ENCODE measurements at places on chromosomes 5 and 9.

- no peak for DNase-seq
Measured at GRCh38 chr9:123378025-123378424, 22.0 kb downstream of the CRB2 start.

DNA sequence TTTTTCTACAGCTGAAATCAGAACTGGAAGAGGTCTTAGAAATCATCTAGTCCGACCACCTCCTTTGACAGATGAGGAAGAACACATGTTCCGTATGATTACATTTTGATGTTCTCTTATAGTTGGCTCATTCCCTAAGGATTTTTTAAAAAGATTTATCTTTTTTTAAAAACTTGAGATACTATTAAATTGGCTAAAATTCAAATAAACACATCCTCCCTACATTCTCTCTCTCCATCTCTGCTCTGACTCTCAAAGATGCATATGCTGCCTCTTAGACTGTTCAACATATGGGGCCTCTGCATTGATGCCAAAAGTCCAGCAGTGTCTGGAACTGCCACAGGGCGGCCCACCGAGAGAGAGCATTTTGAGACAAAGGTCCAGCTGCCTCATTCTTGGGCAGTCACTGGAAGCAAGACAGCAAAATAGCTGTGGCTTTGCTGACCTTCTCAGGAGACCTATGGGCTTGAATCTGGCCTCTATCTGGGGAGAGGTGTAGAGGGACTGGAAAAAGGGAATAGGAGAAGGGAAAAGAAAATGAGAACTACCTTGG, 12.8 kb upstream of the TSSK1B start:
- DNase-seq: no peak

- DNase-seq: no peak
Measured at GRCh38 chr5:14373685-14374084, 207.9 kb upstream of the OTULINL start.

DNA sequence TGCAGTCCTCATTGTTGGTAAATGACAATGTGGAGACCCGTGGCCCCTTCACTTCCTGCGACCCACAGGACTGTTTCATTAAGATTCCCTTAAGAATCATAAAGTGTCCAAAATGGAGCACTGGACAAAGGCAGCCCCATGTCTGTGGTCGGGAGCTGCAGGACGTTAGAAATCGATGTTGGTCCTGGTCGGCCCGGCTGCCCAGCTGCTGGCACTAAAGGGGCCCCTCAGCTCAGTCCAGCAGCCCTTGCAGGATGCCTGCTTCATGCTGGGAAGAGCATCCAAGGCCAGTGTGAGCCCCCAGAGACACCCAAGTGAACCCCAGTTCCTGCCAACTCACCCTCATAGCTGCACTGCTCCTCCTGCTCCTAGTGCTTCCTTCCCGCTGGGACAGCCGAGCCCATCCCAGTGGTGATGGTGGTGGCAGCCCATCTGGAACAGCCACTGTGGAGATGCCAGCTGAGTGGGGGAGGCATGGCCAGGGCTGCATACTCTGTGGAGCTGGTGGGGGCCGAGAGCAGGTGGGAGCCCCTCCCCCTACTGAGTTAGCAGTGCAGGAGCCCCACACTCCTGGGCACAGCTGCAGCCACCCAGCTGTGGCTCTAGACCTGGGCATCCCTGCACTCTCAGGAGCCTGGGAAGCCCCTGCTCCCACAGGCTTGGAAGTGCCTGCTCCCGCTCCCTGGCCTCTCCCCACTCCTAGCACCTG, 168.0 kb upstream of the IRX2 start:
- no peak for DNase-seq

DNA sequence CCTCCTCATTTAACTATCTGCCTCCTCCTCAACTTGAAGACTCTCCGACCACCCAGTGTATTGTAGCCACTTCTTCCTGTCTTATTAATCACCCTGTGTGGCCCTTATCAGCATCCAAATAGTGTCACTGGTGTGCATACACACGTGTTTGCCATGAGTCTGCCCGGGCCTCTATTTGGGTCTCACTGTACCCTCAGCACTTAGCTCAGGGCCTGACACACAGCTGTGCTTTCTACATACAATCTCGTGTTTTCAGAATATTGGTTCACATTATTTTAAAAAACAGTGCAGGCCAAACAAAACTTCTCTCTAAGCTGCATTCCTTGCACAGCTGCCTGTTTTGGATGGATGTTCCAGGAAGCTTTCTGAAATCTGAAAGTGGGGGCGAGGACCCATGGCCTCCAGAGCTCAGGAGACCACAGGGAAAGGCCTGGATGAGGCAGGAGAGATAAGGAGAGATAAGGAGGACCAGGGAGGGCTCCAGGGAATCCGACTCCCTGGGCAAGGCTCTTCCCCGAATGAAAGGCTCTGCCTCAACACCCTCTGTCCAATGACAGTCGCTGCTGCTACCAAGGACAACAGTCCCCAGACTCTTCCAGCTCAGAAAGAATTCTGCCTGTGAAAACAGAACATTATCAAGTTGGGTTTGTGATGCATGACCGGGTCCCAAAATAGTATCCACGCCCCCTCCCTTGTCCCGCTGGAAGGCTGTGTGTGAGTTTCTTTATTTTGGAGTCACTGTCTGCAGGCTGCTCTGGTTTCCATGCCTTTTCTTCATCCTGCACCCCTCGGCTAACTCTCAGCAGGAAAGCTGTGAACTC, 255.6 kb downstream of the NSG2 start:
- no peak for DNase-seq

DNA sequence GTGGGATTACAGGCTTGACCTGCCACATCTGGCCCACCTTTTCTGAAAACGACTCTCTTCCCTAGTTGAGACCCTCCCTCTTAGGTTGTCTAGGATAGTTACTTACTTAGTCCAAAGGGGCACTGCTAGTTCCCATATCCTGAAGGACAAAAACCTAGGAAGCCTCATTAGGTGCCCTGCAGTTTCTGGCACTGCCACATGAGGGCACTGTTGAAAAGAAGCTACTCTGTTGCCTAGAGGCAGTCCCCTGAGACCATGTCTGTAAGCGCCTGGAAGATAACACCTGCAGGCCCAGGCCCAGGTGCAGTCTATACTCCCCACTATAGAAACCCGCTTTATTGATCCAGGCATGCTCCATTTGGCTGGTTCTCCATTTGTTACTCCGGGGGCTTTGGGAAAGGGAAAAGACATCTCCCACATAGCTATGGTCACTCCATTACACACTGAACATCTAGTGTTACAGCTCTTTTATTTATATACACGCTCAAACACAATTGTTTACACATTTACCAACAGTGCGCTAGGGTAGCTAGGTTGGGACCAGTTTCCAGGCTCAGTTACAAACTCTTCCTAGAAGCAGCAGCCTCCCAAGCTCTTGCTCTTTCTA, 73.4 kb upstream of the PPARGC1B start:
- DNase-seq: no peak

GRCh38 chr9:78209127-78209526, 26.7 kb upstream of the CEP78 start:
- DNase-seq: no peak

DNA sequence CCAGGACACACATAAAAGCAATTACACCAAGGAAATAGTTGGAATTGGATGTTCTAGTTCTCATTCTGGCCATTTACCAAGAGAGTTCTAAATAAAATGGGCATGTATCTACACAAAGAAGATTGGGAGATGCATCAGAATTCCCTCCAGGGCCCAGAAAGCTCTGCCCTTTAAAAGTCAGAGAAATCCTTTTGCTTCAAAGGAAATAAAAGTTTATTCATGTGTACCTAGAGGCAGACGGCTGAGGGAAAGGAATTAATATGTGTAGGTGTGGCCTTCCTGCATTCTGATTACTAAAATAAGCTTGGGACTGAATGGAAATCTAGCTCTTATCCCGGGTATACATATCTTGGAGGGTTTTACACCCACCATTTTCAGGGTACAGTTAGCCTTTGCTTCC, 719.4 kb downstream of the SEMA5A start:
- no peak for DNase-seq

GRCh38 chr5:72224946-72225463, 95.0 kb downstream of the MRPS27 start:
- no peak for DNase-seq
